ENCODE measurements at places on chromosomes 2 and 18.

DNA sequence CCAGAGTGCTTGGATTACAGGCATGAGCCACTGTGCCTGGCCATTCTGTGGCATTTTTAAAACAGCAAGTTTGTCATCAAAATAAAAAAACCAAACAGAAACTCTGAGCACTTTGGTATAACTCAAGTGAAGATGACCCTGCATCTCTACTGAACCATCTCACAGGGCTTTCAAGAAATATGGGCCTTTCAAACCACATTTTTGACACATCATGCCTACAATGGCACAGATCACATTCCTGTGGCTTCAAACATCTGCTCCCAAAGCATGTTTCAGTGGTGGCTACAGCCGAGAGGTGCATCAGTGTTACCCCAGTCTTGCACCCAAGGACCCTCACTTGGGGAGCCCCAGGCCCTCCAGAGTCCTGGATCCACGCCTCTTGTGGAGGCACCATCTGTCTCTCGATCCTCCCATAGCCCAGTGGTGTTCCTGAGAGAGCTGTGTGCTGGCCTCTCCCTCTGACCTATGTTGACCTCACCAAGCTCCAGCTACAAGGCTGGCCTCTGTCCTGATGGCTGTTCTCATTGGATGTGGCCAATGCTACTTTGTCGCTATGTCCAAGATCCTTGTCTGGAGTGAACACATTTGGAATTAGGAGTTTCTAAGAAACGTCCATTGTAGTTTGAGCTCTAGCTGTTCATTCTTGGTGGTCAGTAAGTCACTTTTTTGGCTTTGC lies 55.2 kb upstream of the RALBP1 start:
- DNase-seq = no peak

DNA sequence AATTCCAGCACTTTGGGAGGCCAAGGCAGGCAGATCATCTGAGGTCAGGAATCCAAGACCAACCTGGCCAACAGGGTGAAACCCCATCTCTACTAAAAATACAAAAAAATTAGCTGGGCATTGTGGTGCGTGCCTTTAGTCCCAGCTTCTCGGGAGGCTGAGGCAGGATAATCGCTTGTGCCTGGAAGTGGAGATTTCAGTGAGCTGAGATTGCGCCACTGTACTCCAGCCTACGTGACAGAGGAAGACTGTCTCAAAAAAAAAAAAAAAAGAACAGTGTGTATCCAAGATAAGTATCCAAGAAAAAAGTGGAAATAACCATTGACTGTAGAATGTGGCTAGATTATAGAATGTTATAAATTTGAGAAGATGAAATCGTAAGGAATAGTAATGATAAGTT lies 142.1 kb downstream of the FAM124B start:
- DNase-seq = no peak

GRCh38 chr18:12811191-12811950 lies 72.7 kb downstream of the PTPN2 start:
- DNase-seq = no peak

- no peak for DNase-seq
These were observed 66.6 kb downstream of the UGGT1 start for GRCh38 chr2:128157644-128158043.

DNA sequence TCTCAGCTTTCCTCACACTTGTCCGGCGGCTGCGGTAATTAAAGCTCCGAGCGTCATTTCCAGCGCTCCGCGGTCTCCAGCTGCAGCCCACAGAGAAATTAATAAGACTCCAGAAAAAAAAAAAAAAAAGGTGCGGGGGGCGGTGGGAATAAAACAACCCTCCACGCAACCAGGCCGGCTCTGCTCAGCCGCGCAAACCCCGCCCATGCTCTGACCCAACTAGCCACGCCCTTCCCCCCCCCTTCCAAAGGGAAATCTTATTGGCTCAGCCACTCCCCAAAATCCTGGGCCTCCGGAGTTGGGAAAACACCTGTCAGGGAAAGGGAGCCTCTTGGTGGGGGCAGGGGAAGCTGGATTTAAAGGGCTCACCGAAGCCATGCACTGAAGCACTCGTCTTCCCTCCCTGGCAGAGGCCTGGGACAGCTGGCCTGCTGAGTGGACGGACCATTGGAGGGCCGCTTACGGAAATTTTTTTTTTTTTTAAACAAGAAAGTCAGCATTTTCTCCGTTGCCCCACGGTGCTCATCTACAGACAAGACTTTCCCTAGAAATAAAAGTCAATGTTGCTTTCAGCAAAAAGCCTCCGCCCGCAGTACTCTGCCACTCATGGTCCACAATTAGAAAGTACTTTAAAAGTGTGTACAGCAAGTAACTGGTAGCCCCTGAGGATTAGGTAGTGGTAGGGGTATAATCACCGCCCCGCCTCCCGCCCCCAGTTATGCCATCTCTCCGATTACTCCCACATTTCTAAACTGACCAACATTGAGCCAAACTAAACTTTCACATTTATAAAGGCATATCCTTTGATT lies 674 bp upstream of the ERBB4 start:
- peak; percentile 13 for DNase-seq

DNA sequence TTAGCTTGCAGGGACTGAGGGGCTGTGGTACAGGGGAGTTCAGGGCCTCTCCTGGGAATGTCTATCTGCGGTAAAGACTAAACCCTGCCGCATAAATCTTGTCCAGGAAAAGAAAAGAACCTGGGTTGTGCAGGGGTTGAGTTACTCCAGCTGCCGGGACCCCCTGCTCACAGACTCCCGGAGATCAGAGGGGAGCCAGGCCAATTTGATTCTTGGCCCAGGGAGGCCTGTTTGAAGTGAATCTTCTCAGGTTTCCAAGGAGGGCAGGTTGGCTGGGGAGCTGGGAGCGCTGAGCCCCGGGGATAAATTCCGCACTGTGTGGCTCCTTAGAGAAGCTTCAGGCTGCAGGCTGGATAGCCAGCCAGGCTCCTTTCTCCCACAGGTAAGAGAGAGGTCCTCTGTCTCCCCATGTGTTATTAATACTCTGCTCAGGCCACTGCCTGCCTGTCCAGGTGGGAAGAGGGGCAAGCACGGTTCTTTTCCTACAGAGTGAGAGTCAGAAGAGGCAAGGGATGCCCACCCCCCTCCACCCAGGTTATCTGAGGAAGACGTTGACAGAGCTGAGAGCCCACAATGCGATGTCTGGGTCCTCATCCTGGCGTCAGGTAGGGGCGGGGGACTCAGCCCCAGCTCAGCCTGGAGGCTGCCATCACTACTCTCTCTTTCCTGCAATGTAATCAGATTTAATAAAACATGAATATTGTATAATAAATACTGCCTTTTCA lies 82.7 kb downstream of the LONRF2 start:
- no peak for DNase-seq

- DNase-seq = no peak
These were observed 180.4 kb upstream of the ZFP36L2 start for GRCh38 chr2:43406651-43407279.

- DNase-seq = no peak
These were observed 60.9 kb downstream of the STK39 start for GRCh38 chr2:168186452-168186851.

DNA sequence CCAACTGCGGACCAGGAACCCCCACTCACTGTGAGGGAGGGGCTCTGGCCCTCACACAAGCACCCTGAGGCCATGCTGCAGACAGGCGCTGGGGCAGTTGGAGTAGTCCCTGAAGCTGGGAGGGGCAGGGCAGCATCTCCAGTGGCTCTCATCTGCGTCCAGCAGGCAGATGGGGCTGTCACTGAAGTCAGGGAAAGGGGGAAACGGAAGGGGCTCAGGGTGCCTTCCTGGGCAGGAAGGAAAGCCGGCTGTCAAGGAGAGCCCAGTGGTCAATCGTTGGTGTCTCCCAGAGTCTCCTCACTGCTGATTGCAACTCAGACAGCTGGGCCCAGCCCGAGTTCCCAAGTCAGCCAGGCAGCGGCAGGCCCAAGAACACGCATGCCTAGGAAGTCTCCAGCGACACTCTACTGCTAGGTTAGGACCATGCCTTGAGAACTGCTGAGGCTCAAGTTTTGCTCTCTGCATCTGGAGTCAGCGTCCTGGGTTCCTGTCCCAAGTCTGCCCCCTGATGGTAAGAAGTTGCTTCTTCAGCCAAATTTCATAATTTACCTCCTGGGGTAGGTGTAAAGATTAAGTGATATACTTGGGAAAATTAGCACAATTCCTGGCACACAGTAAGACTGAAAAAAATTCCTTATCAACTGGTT lies 27.4 kb upstream of the NMUR1 start:
- peak; percentile 93 for DNase-seq

- peak; percentile 8 for DNase-seq
These were observed 374.5 kb downstream of the NCKAP5 start for GRCh38 chr2:133193544-133194361.

DNA sequence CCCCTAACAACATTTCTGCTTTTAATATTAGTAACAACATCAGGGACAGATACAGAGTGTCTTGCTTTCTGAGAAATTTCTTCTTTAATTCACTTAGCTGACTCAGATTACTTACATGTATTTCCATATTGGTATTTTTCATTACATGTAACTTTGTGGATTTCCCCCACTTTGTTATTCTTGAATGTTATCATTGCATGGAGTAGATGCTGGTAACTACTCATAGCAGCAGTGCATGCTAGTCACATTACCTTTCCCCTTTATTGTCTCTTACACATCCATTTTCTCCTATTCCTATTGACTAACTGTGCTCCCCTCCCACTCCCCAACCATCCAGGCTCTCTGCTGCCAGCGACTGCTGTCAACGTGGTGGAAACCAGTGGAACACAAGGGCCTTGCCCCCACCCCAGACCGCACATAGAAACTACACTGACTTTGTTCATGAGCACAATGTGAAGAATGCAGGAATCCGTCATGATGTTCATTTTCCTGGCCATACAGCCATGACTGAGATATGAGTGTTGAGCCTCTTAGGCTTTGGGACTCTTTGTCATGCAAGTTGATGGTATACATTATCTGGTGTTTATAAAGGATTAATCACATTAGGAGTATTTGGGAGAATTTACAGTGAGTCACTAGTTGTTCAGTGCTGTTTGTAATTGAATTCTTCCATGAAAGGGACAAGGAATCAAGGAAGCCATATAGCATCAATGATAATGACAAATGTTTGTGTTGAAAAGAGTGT lies 91.0 kb downstream of the EPB41L5 start:
- DNase-seq = peak; percentile 76

GRCh38 chr2:118103951-118104940 lies 16.0 kb downstream of the INSIG2 start:
- no peak for DNase-seq

GRCh38 chr2:159228081-159228581 lies 58.4 kb downstream of the WDSUB1 start:
- DNase-seq = no peak

DNA sequence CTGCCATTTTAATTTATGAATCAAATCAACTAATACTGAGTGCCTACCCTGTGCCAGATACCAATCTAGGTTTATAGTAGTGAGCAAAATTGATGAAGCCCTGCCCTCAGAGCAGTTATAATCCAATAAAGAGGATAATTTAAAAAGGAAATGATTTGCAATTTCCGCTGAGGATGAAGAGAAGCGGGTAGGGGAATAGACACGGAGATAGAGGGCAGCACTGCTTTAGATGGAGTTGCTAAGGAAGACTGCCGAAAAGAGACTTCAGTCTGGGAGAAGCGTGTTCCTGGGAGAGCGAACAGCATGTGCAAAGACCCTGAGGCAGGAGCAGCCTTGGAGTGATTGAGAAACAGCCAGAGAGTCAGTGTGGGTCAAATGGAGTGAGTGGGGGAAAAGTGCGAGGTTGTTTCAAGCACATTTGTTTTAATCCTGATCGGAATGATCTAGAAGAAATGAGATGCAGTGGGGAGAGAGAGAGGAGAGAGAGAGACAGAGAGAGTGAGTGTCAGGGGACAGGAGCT lies 12.4 kb downstream of the LAMA3 start:
- DNase-seq = no peak

DNA sequence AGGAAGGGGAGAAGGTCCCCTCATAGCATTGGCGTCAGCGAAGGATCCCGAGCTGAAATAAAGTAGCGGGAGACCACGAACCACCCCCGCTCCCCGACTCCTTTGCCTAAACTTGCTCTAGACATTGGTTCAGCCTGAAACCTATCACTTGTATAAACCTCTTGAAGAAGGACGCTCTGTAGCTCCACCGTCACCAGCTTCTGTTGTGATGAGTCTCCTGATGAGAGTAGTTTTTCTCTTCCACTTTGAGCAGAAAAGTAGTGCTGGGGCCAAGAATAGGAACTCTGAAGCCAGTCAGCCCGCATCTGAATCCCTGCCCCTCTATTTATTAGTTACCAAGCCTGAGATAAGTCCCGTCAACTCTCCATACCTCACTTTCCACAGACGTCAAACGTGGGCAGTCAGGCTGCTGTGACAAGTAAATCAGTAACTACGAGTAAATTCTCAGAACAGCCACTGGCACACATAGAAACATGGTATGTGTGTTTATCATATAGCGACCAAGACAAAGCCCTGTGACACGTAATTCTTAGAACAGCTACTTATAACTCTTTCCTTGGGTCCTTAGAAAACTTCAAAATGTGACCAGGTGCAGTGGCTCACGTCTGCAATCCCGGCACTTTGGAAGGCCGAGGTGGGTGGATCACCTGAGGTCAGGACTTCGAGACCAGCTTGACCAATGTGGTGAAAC lies 61.7 kb downstream of the CD226 start:
- DNase-seq = no peak

GRCh38 chr18:56381196-56381595 lies 257.2 kb downstream of the TXNL1 start:
- DNase-seq = no peak

GRCh38 chr2:59353306-59353921 lies 1112.3 kb upstream of the FANCL start:
- DNase-seq = no peak

GRCh38 chr2:171389325-171389724 lies 44.5 kb downstream of the METTL8 start:
- no peak for DNase-seq

DNA sequence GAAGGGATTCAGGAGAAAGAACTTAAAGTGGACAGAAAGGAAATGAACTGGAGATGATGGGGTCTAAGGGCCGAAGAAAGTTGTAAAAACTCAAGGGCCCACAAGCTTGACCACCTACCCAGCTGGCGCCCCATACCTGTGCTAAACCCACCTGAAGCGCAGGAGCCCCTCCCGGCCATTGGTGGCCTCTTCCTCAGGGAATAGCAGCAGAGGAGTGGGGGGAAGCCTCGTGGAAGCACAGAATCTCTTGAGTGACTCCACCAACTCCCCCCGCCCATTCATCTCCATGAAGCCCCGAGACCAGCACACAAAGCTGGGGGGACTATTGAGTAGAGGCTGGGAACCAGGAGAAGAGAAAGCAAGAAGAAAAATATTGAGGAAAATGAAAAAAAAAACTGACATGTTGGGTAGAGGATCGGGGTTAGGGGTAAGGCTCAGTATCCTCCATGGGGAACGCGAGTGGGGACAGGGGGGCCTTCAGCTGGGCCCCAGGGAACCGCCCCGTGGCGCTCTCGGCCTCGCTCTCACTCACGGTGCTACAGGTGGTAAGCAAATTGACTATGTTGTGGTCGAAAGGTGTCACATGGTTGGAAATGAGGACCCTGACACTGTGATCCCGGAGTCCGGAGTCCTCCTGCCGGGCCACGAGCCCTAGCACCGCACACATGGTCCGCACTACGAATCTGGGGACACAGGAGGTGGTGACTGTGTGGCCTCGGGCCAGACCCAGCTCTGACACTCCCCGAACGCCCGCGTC lies 728 bp downstream of the AUP1 start:
- DNase-seq = no peak
